ENCODE measurements at places on chromosomes 6 and 20.
A peak's percentile ranks its signal among the peaks of the same experiment; 100 is the strongest.

- no peak for DNase-seq
These were observed 1.2 kb downstream of the TMEM239 start for GRCh38 chr20:2817341-2817726.

- DNase-seq, result no peak
These were observed 31.6 kb downstream of the DLL1 start for GRCh38 chr6:170259278-170259677.

DNA sequence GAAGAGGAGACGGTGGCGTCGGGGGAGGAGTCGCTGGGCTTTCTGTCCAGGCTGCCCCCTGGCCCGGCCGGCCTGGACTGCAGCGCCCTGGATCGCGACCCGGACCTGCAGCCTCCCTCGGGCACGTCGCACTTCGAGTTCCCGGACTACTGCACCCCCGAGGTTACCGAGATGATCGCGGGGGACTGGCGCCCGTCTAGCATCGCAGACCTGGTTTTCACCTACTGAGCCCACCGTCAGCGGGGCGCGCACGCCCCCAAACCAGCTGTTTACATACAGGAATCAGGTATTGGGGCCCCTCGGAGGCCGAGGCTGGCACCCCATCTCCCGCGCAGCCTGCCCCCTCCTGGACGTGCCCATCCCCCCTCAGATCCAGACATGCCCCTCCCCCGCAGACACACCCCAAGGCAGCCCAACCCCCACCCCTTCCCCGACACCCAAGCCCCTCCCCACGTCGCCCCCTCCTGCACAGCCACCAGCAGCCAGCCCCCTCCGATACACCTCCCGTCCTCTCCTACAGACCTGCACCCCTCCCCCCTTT is 1.4 kb downstream of the SOX12 start:
- DNase-seq, result no peak

DNA sequence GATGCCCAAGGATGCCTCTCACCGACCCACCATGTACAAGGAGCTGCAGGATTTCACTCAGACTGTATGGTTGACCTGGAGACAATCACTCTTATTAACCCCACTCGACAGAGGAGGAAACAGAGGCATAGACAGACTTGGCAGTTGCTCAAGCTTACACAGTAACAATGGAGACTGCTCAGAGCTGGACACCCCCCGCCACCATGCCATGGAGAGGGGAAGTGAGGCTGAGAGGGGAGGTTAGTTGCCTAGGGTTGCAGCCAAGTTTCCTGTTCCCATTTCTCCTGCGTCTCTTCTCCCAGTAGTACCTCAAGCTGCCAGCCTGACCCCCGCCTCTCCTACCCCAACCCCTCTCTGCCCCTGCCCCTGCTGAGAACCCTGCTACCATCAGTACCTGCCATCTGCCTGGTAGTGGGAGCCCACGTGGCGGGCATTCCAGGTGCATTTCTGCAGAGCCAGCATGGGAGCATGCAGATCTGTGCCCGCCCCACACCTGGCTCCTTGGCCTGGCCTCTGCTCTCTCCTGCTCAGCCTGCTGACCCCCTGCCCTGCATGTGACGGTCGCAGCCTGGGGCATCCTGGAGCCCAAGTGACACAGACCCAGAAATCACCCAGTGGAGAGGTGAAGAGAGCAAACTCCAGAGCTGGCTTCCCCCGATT is 157.7 kb downstream of the PREX1 start:
- DNase-seq, result no peak

GRCh38 chr20:19344341-19344740 is 131.9 kb downstream of the SLC24A3 start:
- DNase-seq, result no peak

DNA sequence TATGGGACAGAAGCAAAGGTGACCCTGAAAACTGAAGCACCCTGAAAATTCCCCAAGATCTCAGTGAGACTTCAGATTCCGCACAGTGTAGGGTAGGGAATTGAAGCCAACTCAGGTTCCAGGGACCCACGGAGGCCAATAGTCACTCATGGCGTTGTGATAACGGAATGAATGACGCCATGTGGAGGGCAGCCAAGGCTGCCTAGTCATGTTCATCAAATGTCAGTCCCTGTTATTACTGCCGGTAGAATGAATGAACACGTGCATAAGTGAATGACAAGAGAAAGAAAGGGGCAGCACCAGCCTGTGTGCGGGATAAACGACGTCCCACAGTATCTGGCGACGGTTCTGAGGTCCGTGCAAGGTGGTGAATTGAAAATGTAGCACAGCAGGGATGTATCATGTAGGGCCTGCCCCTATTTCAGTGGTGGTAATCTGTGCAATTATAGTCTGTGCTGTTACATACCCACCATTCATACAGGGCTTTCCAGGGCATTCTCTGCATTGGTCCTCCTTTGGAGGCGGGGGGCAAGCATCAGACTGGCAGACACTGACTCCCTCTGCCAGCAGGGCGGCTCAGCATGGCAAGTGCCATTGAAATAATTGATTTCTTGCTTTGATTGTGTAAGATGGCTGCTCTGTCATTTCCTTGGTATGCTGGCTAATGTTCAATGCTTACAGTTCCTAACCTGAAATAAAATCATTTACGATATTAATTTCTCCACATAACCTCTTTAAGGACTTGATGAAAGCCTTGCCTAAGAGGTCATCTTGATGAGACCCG is 386.9 kb downstream of the CDH4 start:
- no peak for DNase-seq

- no peak for DNase-seq
These were observed 44.8 kb upstream of the EMILIN3 start for GRCh38 chr20:41411391-41411847.

DNA sequence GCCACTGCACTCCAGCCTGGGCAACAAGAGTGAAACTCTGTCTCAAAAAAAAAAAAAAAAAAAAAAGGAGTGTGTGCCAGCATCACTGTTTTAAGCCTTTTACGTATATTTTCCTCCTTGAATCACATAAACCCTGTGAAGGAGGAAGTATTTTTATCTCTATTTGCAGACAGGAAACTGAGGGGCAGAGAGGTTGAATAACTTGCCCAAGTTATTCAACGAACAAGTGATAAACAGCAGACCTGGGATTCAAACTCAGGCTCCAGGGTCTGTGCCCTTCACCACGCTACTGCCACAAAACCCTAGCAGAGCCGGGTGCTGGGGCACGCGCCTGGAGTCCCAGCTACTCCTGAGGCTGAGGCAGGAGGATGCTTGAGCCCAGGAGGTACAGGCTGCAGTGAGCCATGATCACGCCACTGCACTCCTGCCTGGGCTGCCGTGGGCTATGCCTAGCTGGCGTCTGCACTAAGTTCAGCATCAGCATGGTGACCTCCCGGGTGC is 9.4 kb upstream of the AVP start:
- no peak for DNase-seq

GRCh38 chr20:35260426-35260825 is 17.5 kb downstream of the MMP24OS start:
- DNase-seq, result no peak

- no peak for DNase-seq
These were observed 42.1 kb downstream of the GMDS start for GRCh38 chr6:2203264-2203663.

DNA sequence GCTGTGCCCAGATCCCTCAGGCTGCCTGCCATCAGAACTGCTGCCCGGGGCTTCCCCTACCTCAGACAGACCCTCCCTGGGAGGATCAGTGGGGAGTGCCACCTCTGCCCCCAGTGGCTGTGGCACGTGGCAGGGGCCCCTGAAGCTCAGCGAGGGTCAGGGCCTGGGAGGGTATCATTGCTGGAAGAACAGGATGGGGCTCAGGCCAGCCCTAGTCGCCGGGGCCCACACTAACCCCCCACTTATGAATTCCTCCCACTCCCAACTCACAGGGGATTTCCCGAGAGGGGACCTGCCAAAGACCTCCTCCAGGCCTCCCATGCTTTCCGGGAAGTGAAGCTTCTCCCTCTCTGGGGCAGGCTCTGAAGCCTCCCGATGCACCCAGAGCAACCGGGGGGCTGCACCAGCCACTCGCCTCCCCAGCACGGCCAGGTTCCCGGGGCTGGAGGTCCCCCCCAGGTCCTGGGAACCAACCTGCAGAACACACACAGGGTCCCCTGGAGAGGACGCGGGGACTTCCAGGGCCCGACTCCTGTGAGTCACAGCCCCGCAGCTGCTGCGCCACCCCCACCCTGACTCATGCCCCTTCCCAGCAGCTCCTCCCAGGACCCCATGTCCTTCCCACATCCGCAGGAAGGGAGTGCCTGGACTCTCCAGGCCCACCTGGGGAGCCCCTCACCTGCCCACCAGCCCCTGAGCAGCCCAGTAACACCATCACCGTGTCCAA is 2.5 kb downstream of the TNFRSF6B start:
- DNase-seq, result peak; percentile 82

GRCh38 chr6:76694795-76695194 is 622.3 kb upstream of the IMPG1 start:
- DNase-seq, result no peak

GRCh38 chr6:109239651-109240321 is 142.5 kb downstream of the CD164 start:
- no peak for DNase-seq

DNA sequence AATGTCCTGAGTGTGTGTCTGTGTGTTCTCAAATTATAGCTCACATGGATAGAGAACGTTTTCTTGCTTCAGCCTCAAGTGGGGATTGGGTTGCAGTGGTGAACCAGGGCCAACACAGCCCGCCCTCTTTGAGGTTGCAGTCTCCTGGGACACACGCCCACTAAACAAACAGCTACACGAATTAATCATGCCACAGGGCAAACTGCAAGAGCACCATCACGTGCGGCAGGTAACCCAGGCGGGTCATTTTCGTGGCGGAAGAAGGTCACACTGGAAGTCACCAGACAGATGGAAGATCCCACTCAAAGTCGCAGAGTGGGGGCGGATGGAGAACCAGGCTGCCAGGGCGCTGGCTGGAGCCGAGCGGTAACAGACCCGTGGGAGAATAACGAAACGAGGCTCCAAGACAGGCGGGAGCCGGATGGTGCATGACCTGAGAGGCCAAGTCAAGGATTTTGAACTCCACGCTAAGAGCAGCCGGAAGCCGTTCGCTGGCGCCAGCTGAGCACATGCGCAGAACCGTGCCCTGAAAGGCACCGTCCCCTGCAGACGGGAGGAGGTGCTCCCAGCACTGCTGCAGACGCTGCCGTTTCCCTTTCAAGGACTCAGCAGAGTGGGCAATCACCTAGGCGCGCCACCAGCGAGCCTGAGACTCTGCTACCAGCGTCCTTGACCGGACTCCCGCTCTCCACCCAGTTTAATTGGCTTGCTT is 10.7 kb downstream of the DLL1 start:
- peak; percentile 74 for DNase-seq

DNA sequence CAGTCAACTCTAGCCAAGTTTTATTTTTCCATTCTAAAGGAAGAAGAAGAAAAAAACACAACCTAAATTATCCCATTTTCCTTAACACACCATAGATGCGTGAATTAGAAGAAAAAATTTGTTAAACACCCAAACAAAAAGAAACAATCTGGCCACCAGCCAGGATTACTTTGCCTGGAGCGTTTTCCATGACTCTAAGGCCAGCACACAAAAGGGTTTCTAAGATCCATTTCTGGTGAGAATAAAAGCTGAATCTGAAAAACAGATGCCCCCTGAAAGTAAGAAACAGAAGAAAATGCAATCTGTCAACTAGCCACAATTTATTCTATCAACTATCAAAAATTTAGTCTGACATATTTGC is 267.2 kb upstream of the SULF2 start:
- DNase-seq, result no peak

GRCh38 chr6:139800837-139801236 is 426.4 kb upstream of the CITED2 start:
- DNase-seq, result no peak

All from GM20000 (cell line).